ENCODE measurements at places on chromosomes 1 and 21.
A peak's percentile ranks its signal among the peaks of the same experiment; 100 is the strongest.

GRCh38 chr1:186671136-186671825 is 8.9 kb downstream of the PTGS2 start:
- no peak for DNase-seq

DNA sequence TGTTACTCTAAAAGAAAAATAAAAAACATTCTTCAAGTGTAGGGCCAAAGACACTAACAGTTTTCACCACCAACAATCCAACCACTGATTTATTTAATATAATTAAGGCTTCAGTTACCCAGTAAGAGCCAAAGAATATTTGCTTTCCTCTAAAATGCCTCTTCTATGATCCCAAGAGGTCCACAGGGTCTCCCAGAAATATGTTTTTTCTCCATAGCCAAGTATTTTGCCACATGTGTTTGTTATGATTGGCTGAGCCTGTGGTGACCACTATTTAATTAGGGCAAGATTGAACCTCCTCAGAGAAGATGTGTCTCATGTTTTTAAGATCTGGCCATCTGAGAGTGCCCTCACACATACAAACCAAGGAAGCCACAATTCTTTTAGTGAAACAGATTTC is 135.9 kb downstream of the TPR start:
- DNase-seq = no peak

GRCh38 chr1:64186138-64186897 is 17.1 kb upstream of the UBE2U start:
- no peak for DNase-seq

- DNase-seq = no peak
Measured at GRCh38 chr1:159968901-159969300, 14.9 kb upstream of the SLAMF9 start.

GRCh38 chr1:154410185-154410827 is 5.2 kb downstream of the IL6R start:
- no peak for DNase-seq

GRCh38 chr1:65216989-65217388 is 69.0 kb downstream of the AK4 start:
- DNase-seq = no peak

DNA sequence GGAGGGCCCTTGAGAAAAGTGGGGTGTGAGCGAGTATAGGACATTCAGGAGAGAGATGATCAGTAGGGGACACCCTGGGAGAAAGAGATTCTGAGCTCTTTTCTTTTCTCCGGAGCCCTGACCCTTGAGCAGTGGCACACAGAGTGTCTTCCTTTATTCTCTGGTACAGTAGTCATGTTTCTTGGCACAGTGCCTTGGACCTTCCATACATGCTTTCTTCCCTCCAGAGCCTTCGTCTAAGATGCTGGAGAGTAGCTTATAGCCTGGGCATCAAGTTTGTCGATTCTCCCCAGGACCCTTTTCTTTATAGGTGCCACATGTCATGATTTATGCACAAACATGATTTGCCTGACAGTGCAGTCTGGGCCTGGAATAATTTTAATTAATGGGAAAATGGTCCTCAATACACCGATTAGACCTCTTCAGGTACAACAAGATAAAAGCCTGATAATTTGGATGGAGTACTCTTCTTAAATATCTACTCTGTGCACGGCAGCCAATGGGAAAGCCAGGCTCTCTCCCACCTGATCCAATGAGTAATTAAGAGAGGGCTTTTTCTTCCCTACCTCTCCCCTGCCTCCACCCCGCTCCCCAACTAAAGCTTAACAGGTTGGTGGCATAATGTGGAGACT is at the start of gene TBX19:
Gene TBX19, plus strand, starts transcription at position 582 of the 632 bp plus-strand sequence. CDS start 214 bp downstream, outside the sequence.
- DNase-seq = no peak

- DNase-seq = no peak
Measured at GRCh38 chr1:203636291-203636690, 9.7 kb downstream of the ATP2B4 start.

GRCh38 chr1:89550995-89551394 is 26.4 kb downstream of the LRRC8B start:
- DNase-seq = no peak

GRCh38 chr1:93056214-93056613 is 22.9 kb upstream of the MTF2 start:
- no peak for DNase-seq

- DNase-seq = no peak
Measured at GRCh38 chr21:25887646-25888306, 153.0 kb downstream of the GABPA start.

- DNase-seq = no peak
Measured at GRCh38 chr21:46391773-46392172, 66.9 kb upstream of the DIP2A start.

- DNase-seq = peak; percentile 15
Measured at GRCh38 chr21:29819675-29820326, 120.0 kb downstream of the GRIK1 start.

GRCh38 chr1:150484431-150484830 is 2.8 kb upstream of the TARS2 start:
- no peak for DNase-seq

GRCh38 chr1:215083383-215083961 is 935 bp downstream of the KCNK2 start:
- peak; percentile 72 for DNase-seq

- peak; percentile 90 for DNase-seq
Measured at GRCh38 chr1:220880726-220881506, 1.7 kb downstream of the HLX start.

DNA sequence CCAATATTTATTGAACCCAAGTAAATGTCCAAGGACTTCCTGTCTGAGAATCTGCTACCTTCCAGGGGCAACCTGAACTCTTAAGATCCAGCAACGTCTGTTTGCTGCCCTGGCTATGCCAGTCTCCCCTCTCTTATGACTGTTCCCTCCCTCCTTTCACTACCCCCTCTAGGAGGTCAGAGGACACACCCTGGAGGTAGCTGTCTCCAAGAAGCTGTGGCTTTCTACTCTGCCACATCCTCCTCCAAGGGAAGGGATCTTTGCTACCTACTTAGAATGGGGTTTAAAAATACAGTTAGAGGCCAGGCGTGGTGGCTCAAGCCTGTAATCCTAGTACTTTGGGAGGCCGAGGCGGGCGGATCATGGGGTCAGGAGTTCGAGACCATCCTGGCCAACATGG is 3.6 kb upstream of the SMPDL3B start:
- DNase-seq = no peak

DNA sequence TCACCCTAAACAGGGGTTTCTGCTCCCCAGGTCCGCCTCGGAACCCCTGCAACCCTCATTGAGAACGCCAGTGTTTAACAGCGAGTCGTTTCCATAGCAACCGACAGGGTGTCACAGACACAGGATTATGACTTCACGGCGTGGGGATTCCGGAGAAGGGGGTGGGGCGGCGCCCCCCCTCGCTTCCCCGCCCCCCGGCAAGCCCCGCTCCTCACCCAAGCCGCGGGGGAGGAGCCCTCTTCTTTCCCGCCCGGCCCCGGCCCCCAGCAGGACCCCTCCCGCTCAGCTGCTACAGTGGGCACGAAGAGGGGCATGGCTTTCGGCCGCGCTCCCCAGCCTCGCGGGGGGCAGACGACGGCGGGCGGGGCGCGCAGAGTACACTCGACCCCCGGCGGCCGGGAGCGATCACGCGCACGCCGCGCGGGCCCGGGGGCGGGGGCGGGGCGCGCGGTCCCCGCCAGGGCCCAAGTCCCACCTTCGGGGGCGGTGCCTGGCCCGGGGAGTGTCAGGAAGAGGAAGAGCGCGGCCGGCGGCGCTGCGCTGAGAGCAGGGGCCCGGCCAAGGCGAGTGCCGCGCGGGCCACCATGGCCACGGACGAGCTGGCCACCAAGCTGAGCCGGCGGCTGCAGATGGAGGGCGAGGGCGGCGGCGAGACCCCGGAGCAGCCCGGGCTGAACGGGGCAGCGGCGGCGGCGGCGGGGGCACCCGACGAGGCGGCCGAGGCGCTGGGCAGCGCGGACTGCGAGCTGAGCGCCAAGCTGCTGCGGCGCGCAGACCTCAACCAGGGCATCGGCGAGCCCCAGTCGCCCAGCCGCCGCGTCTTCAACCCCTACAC is at the start of gene EFHD2:
Gene EFHD2, plus strand, starts transcription at position 501 of the 835 bp plus-strand sequence. Its CDS starts 84 bp downstream, at position 585.
- peak; percentile 96 for DNase-seq

- DNase-seq = no peak
Measured at GRCh38 chr1:225940385-225941151, 452 bp downstream of the LEFTY2 start.

DNA sequence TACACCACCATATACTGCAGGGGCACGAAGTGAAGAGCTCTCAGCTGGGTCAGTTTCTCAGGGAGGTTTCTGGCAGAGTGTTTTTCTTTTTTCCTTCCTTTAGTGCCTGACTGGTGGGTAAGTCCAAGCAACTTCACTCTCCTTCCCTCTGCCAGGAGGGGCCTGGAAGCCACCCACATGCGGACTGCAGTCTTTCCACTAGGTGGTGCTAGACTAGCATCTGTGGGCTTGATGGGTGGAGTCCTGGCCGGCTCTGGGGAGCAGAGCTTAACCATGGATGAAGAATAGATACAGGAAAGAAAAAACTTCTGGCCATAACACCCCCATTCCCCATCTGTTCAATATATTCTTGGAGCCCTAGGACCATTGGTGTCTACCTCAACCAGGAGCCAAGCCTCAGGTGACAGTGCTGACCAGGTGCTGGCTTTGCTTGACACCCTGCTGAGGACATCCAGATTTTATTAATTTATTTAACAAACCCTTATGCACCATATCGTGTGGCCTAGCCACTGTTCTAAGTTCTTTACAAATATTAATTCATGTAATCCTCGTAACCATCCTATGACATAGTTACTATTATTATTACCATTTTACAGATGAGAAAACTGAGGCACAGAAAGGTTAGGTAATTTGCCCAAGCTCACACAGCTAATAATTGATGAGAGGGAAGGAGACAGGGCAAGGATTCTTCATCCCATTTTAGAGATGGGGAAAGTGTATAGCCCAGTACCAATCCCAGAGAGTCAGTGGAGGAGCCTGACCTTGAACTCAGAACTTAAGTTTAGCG is 126.7 kb upstream of the CSF3R start:
- DNase-seq = peak; percentile 96

- DNase-seq = no peak
Measured at GRCh38 chr21:37620401-37620800, 253.8 kb downstream of the DYRK1A start.

DNA sequence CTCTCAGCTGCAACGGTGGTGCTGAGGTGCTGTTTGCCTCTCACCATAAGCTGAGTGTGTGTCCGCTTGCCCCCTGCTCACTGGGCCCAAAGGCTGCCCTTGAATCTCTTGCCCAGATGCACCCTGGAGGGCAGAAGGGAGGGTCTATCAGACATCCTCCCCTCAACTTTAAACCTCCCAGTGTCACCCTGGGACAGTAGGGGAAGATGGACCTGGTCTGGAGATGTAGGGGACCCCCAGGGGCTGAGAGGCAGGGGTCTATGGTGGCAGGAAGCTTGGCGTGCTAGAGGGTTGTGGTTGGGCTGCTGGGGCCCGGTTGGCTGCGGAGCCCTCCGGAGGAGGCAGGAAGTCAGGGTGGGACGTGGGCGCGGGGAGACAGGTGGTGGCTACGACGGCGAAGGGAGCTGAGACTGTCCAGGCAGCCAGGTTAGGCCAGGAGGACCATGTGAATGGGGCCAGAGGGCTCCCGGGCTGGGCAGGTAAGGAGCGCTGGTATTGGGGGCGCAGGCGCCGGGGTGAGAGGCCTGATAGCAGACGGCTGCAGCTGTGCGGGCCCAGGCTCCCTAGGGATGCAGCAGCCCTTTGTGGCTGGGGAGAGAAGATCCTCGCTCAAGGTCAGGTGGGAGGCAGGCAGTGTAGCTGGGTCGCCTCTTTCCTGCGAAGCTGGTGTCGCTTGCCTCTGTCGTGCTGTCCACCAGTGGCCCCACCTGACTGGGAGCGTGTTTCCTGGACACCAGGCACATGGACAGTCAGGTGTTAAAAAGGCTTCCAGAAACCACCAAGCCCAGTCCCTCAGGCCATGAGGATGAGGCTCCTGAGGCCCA is at the start of gene LCK:
Gene LCK, plus strand, starts transcription at position 373 of the 824 bp plus-strand sequence. CDS start 23,065 bp downstream, outside the sequence.
- no peak for DNase-seq

GRCh38 chr1:3740752-3741151 is 11.5 kb upstream of the CCDC27 start:
- DNase-seq = no peak

GRCh38 chr1:192118881-192119405 is 39.3 kb upstream of the RGS18 start:
- no peak for DNase-seq

- DNase-seq = no peak
Measured at GRCh38 chr1:66375125-66375524, 158.8 kb upstream of the SGIP1 start.

DNA sequence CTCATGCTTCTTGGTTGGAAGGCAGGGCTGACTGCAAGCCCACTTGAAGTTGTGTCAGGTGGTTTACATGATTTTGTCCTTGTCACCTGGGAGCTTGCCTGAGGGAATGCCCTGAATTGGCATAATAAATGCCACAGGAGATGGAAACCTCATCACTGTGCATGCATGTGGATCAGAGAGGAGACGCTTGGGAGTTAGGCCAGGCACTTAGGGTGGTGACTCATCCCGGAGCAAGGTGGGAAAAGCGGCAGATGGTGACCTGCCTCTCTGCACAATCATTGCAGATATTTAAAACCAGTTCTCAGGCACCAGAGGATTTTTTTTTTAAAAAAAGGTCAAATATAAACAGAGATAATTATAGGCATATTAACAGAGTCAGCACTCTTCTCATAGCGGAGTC is 202.2 kb upstream of the KIAA0040 start:
- DNase-seq = peak; percentile 37

- no peak for DNase-seq
Measured at GRCh38 chr1:47847763-47848162, 149.4 kb downstream of the TRABD2B start.

DNA sequence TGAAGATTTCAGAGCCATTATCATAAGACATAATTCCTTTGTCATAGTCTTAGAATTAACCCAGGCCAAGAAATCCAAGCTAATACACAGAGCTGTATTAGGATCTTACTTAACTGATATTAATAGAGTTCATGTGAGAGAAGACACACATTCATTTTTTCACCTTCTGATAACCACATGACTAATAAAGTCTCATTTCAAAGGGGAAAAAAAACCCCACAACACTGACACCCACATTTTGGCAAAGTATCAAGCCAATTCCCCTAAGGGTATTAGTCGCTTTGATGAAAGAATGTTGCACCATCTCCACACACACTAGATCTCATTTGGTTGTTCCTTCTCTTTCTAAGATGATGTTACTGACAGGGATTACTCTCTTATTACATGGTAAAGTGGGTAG is 344.4 kb upstream of the ESRRG start:
- DNase-seq = no peak

- no peak for DNase-seq
Measured at GRCh38 chr1:154813300-154813816, 56.7 kb downstream of the KCNN3 start.

All from NCI-H82 (cell line).